SJSA1 (cell line): ENCODE measurements at places on chromosomes 3 and 15.

DNA sequence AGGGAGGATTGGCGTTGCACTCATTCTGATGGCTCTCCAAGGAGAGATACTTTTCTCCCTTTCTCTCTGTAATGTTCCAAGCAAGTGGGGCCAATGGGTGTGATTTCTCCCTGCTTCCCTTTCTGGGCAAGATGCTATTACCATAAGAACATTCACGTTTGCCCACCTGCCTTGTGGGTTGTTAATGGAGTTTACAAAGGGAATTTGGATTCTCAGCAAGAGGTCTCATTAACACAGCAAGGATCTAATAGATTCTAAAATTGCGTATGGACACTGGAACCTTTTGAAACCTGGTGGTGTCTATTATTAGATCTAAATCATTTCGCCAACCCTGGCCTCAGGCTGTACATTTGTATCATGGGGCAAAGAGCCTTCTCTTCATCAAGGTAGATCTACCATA is 74.1 kb downstream of the SLCO3A1 start:
- no peak for DNase-seq

DNA sequence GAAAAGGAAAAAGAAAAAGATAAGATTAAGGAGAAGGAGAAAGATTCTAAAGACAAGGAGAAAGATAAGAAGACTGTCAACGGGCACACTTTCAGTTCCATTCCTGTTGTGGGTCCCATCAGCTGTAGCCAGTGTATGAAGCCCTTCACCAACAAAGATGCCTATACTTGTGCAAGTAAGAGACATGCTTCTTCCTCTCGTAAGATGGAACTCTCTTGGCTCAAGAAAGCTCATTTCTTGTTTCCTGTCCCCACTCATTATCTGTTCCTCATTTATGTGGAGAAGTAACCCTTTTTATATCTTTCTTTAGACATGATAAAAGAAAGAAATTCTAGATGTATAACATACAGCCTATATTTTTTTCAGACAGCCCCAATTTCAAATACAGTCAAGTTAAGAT is 101.4 kb downstream of the KLHL25 start:
- no peak for DNase-seq

GRCh38 chr3:71087143-71088018 is 496.1 kb downstream of the FOXP1 start:
- peak; percentile 49 for DNase-seq

GRCh38 chr15:96515371-96515770 is 184.9 kb downstream of the NR2F2 start:
- DNase-seq: no peak

- peak; percentile 73 for DNase-seq
Observed at GRCh38 chr3:157129803-157130466, 30.0 kb downstream of the CCNL1 start.

DNA sequence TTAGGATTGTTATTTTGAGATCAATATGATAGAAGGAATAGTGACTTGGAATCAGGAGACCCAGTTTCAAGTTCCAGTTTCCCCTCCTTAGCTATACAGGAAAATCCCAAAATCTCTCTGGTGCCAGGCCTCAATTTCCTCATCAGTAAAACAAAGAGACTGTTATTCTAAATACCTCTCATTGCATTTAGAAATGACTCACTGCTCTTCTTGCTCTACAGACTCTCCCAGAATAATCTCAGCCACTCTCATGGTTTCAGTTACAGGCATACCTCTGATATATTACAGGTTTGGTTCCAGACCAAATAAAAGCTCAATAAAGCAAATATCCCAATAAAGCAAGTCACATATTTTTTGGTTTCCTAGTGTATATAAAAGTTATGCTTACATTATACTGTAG is 28.3 kb downstream of the IMPG2 start:
- DNase-seq: no peak

- no peak for DNase-seq
Observed at GRCh38 chr3:194081826-194082225, 54.1 kb upstream of the HES1 start.

DNA sequence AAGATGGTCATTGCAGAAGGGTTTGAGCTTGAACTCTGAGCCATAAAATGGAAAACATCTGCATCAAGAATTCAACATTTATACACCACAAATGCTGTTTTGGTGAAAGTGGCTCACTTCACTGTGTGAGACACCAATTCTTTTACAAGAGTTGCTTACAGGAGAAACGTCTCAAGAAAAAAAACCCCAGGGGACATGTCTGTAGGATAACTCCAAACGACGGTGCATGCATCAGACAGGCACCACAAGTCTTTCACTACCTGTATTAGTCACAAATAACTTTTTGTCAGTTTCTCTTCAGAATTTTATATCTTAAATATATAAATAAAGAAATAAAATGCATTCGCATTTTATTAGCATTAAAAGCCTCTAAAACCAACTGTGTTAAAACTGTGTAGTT is 164.3 kb downstream of the EFHB start:
- DNase-seq: no peak

DNA sequence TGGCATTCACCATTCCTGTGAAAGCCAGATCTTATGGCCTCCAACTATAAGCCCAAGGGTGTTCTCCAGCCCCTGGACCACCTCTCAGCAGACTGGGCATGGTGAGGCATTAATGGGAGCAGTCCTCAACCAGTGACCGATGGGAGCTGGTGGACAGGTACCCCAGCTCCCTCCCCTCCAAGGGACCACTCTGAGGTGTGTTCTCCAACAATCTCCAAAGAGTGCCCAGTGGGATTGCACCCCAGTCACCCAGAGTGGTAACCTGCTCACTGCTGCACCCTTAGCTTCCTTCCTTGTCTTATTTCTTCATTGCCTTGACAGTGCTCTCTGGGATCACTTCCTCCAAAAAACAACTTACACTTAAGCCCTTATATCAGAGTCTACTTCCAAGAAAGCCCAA is 8.2 kb upstream of the ITGA11 start:
- no peak for DNase-seq

GRCh38 chr3:123442125-123442524 is 6.8 kb downstream of the ADCY5 start:
- no peak for DNase-seq

- no peak for DNase-seq
Observed at GRCh38 chr3:175737646-175738572, 878.8 kb downstream of the NAALADL2 start.

- DNase-seq: peak; percentile 49
Observed at GRCh38 chr15:82647045-82647834, at the start of gene CPEB1. Gene CPEB1, minus strand, starts transcription at chr15:82647363. Its CDS starts 18,904 bp downstream, at chr15:82628459.

- DNase-seq: no peak
Observed at GRCh38 chr3:108127301-108127988, 36.6 kb upstream of the CD47 start.

- DNase-seq: no peak
Observed at GRCh38 chr15:43525131-43525530, 7.7 kb downstream of the MAP1A start.
